ENCODE measurements at places on chromosomes 5 and 9.

GRCh38 chr9:137650259-137650658 lies 31.5 kb downstream of the EHMT1 start:
- DNase-seq: no peak

DNA sequence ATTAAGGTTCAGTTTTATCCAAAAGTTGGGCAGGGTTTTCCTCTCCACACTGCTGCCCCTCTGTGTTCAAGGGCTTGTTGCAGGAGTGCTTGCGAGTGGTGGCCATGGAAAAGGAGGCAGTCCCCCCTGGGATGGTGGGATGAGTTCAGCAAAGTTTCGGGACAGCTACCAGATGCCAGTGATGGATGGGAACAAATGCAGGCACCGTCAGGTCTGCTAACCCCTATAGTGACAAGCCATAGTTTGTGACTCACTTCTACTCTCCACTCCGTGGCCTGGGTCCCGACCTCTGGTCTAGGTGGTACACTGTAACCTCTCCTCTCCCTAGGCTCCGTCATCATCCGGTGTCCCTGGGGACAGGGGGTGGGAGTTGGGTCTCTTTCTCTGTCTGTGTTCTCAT lies 3.8 kb upstream of the RNF14 start:
- no peak for DNase-seq

DNA sequence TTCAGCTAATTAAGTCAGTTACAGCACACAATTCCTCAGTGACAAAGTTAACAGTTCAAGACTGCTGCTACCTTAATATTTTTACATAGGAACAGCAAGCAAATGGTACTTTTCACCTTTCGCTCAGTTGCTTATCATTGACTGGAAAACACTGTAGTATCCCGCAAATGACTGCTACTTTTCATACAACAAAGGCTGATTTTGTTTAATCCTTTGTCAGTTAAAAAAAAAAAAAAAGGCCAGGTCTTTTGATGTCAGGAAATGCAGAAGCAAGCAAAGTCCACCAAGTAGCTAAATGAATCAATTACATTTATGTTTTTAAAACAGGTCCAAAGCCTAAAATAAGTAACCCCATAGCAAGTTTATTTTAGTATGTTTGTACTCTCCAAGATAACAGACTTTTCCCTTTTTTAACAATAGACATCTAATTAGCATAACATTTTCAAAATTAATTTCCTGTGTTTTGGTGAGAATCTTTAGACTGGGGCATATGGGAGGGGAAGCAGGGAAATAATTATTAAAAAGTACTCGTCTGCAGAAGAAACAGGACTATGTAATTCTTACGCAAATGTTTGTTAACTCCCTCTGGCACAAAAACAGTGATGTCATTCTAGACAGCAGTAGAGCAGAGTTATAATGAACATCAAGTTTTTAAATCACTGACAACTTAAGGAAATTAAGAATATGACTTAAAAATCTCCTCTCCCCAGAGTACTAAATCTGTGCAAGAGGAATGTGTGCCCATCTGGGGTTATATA lies 9.6 kb downstream of the PFDN1 start:
- DNase-seq: no peak

GRCh38 chr9:82188817-82189216 lies 200.2 kb downstream of the SPATA31D1 start:
- no peak for DNase-seq

- no peak for DNase-seq
Observed at GRCh38 chr5:143865426-143866025, 53.6 kb downstream of the HMHB1 start.

GRCh38 chr5:176646049-176646706 lies 1.1 kb upstream of the TSPAN17 start:
- no peak for DNase-seq

DNA sequence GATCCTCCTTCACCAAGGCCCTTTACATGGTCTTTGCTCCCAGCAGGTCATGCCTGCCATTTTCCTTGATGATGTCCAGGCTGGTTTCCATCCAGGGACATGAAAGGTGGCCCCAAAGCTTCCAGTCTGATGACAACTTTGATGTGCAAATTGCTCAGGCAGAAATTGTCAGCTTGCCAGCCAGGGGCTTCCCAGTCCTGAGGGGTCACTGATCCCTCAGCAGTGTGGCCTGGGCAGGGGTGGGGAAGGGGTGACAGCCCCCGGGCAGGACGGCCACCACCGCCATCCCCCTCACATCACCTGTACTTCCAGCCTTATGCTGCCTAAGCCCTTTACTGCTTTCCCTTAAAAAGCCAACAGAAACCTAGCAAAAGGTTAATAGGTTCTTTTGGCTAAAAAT lies 96.3 kb downstream of the ANKRD33B start:
- DNase-seq: no peak

DNA sequence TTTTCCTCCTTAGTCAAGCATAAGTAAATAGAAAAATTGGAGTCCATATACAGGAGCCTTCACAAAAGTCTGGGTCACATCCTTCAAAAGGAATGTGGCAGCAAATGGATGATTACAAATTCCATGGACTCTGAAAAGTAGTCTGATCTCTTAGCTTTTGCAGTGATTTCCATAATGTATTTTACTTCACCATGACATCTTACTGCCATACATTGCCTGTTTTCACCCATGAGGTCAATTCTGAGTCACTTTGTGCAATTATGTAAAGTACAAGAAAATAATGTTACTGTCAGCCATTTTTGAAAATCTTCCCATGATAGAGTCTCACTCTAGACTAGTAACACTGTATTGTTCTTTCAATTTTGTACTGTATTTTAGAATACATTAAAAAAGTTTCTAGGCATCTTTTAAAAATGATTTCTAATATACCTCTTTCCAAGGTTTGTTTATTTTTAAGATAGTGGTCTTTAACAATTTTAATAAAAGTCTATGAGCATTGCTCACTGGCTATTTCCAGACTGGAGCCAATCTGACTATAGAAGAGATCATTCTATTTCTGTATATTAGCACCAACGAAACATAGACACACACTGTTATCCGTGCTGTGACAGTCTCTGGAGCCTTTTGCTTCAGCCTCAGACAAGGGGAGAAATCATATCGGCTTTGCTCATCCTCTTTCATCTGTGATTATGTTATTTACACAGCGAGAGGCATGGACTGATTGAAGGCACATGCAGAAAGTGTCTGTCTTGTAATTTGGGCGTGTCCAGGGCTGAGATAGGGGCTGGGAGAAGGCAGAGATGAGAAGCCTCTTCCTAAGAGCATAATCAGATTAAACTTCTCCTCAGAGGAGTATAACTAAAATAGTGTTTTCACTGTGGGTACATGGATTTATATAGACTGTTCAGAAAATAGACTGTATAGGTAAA lies 22.9 kb upstream of the ACTBL2 start:
- DNase-seq: no peak

DNA sequence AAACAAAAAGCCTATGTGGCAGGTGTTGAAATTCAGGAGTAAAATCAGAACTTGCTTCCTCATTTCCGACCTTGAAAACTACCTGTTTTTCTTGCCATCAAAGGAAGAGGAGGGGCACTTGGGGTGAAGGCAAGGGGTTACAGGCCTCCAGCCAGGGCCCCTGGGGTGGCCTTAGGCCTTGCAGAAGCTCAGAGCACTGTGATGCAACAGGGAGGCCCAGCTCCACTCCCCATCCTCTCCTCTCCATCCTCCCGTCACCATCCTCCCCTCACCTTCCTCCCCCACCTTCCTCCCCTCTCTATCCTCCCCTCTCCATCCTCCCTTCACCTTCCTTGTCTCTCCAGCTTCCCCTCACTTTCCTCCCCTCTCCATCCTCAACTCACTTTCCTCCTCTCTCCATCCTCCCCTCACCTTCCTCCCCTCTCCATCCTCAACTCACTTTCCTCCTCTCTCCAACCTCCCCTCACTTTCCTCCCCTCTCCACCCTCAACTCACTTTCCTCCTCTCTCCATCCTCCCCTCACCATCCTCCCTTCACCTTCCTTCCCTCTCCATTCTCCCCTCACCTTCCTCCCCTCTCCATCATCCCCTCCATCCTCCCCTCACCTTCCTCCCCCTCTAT lies 111.6 kb downstream of the WNK2 start:
- no peak for DNase-seq

- DNase-seq: no peak
Observed at GRCh38 chr5:156883316-156883875, 33.3 kb downstream of the PPP1R2B start.

DNA sequence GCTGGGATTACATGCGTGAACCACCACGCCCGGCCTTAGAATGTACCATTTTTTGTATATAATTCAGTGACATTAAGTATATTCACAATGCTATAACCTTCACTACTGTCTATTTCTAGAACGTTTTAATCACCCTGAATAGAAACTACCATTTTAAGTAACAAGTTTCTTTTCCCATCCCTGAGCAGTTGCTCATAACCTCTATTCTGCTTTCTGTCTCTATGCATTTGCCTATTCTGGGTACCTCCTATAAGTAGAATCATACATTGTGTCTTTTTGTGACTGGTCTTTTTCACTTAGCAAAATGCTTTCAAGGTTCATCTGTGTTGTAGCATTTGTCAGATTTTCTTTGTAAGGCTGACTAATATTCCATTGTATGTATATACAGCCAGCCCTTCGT lies 39.9 kb downstream of the DDX46 start:
- no peak for DNase-seq

GRCh38 chr5:158121678-158122077 lies 262.7 kb upstream of the CLINT1 start:
- no peak for DNase-seq

DNA sequence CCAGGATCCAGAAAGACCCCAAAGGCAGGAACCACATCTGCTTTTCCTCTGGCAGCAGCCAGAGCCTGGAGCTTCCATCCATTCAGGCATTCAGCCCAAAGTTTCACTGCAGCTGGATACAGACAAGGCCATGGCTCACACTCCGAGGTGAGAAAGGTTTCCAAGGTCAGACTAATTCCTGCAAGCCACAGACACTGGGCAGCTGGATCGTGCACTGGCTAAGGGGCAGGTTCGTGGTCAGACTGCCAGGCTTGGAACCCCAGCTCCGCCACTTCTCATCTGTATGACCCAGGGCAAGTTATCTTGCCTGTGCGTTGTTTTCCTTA lies 36.9 kb downstream of the SPOCK1 start:
- DNase-seq: no peak

DNA sequence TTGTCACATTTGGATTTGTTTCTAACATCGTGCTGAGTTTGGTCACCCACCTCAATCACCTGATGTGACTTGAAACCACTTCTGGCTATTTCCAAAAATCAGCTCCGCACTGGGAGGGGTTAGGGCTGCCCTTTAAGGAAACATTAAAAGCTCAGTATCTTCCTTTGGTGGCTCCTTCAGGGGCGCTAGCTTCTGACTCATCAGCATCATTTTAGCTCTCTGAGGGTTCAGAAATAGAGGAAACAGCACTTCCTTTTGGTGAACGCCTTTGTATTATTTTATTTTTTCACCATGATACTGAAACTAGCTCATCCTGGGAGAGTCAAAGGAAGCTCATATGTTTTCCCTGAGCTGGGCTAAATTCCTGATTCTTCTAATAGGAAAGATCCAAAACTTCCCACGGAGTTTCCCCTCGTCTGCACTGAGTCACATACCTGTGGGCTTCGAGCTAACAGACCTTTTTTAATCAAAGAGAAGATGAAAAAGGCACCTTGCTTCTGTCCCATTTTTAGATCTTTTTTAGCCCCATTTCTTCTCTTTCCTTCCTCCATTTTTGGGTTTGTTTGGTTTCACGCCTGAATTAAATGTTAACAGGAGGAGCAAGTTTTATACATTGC lies 48.2 kb downstream of the ROPN1L start:
- no peak for DNase-seq

GRCh38 chr5:80867233-80867632 lies 92.9 kb upstream of the RASGRF2 start:
- no peak for DNase-seq

- no peak for DNase-seq
Observed at GRCh38 chr5:1568201-1568979, 44.6 kb upstream of the LPCAT1 start.

DNA sequence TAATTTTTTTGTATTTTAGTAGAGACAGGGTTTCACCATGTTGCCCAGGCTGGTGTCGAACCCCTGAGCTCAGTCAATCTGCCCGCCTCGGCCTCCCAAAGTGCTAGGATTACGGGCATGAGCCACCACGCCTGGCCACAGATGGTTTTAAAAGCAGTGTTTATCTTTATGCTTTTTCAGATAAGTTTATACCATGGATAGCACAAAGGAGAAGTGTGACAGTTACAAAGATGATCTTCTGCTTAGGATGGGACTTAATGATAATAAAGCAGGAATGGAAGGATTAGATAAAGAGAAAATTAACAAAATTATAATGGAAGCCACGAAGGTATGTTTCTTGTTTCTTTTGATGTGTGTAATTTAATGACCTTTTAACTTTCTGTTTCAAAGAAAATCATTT lies 35.1 kb downstream of the POLK start:
- DNase-seq: no peak

- no peak for DNase-seq
Observed at GRCh38 chr9:113320051-113320450, 16.9 kb upstream of the RNF183 start.

DNA sequence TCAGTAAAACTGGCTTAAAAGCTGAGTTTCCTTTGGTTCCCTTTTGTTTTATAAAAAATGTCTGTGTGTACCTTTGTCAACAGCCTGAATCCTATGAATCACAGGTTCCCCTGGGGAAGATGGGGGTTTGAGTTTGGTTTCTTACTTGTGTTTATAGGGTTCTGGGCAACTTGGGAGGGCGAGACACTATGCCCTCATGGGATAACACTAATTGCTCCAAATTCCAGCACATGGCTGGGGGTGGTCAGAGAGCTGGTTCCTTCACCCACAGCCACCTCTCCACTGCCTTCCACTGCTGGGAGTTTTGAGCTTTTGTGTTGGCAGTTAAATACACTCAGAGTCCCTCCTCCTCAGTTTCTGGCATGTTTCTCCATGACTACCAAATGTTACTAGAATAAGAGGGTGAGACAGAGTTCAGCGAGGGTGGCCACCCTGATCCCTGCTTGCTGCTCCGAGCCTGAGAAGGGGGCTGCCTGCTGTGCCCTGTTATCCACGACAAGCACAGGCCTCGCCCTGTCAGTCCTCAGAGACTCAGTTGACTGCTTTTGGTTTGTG lies 83.0 kb upstream of the EPB41L4B start:
- no peak for DNase-seq

DNA sequence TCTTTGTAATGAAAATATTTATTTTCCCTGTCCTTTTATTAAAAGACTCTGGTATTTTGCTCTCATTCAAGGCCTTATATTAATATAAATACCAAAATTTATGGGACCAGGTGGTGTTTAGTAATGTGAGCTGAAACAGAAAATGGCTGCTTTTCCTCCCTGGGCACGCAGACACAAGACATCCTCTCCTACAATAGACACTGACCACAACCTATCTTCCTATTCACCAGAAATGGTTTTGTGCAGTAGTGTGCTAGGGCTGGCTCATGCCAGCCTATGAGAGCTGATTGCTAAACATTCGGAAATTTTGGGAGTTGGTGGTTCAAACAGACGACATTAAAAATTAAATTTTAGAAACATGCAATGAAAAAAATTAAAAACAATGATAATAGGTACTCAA lies 338.2 kb downstream of the BNC2 start:
- no peak for DNase-seq

- no peak for DNase-seq
Observed at GRCh38 chr5:146789712-146790653, 88.6 kb downstream of the PPP2R2B start.

GRCh38 chr5:169756071-169756765 lies 119.1 kb downstream of the DOCK2 start:
- DNase-seq: no peak

All from activated T-cell treated with anti-CD3 and anti-CD28 coated beads, Interleukin-2, amount 50 U/mL, for 1 hour (primary cell).